Transverse colon (tissue), 4 donors: ENCODE measurements at places on chromosomes 12 and 14. TPM values are rescaled to one million over a fixed set of nuclear protein-coding genes. Genes with fewer than 3 reads are reported as not detected.

GRCh38 chr12:85804663-85805062 is 31.5 kb downstream of the RASSF9 start:
- no peak for DNase-seq

The C3AR1 gene
- 9.4 TPM for total RNA-seq

GRCh38 chr12:65339161-65339560 is 60.7 kb downstream of the MSRB3 start:
- no peak for DNase-seq

The TMEM132D gene
- not detected for total RNA-seq

The CLMN gene
- total RNA-seq: 82.5 TPM

The MAPK1IP1L gene
- 96.9 TPM for total RNA-seq

DNA sequence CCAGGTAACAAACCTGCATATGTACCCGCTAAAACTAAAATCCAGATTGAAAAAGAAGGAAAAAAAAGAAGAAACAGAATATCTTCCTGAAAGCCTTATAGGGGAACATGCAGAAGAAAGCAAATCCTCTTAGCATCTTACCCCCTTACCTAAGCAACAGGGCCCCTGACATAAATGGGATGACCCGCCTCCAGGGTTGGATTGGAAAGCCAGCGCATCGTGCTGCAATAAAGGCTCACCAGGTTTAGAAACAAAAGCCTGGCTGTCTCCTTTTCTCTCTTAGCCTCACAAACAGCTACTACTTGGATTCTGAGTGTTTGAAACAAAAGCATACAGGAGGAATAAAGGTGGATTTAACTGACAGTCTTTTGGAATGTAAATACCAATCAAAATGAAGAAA is 13.8 kb upstream of the ADCK1 start:
- DNase-seq: no peak

DNA sequence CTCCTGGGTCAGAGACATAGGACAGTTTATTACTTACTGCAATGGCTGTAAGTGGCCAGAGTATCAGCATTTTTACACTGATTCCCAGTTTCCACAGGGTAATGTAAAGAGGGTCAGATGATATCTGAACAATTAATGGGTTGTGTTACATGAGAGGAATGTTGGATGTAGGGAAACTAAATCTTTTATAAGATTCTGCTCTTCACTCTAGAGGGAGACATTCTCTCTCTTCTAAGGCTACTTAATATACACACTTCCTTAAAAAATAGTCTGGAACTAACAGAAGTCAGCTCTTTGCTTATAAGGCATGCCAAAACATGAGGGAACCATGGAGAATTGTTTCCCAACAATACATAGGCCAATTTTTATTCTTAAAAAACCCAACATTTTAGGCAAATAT is 389.8 kb downstream of the ETNK1 start:
- DNase-seq: no peak

GRCh38 chr14:31418440-31418839 is 1.9 kb downstream of the HEATR5A start:
- DNase-seq: no peak

The C12orf50 gene
- not detected for total RNA-seq

The PLCZ1 gene
- total RNA-seq: not detected

The PSMC6 gene
- total RNA-seq: 24.7 TPM

The GLT8D2 gene
- 1.1 TPM for total RNA-seq

The HCAR1 gene
- total RNA-seq: not detected

The FAM186B gene
- total RNA-seq: not detected
